ENCODE measurements at places on chromosomes 1 and 21. TPM values are rescaled to one million over a fixed set of nuclear protein-coding genes. Genes with fewer than 3 reads are reported as not detected.
A peak's percentile ranks its signal among the peaks of the same experiment; 100 is the strongest.

- no peak for DNase-seq
Observed at GRCh38 chr1:177732178-177732577, 237.7 kb downstream of the SEC16B start.

DNA sequence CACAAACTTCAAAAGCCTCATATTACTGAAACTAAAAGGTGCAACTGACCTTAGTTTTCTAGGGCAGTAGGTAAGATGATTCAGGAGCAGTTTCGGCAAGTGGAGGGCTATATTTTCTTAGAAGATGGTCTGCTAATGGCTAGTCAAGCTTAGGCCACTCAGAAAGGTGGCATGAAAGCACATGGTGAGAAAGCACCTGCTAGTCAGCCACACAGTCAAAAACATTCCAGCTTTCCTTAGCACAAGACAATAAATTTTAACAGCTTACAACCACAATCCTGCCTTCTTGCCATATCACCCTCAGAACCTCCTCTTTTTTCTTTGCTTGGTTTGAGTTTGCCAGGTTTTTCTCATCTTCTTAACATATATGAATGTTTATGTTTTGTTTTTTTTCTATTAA, 81.1 kb upstream of the SLFNL1 start:
- DNase-seq, result no peak

GRCh38 chr21:27192281-27192949, 225.5 kb upstream of the ADAMTS5 start:
- DNase-seq, result no peak

DNA sequence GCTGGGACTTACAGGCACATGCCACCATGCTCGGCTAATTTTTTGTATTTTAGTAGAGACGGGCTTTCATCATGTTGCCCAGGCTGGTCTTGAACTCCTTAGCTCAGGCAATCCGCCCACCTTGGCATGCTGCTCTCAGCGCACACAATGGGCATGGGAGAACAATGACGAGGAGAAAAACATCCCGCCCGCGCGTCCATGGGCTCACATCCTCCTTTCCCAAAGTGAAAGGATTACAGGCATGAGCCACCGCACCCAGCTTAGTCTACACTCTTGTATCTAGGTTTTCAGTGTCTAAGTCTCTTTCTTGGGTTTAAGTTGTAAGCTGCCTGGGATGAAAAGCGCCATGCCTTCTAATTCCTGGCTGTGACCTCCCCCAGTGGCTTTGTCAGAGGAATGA, 37.9 kb downstream of the CDK18 start:
- no peak for DNase-seq

GRCh38 chr1:39681294-39681693, 9.4 kb upstream of the NT5C1A start:
- no peak for DNase-seq

GRCh38 chr1:112935461-112936111, 20.4 kb downstream of the SLC16A1 start:
- DNase-seq, result no peak

GRCh38 chr1:1169429-1170214, 4.1 kb upstream of the TTLL10 start:
- DNase-seq, result no peak

Gene RGS7
- 6.5 TPM for polyA plus RNA-seq

DNA sequence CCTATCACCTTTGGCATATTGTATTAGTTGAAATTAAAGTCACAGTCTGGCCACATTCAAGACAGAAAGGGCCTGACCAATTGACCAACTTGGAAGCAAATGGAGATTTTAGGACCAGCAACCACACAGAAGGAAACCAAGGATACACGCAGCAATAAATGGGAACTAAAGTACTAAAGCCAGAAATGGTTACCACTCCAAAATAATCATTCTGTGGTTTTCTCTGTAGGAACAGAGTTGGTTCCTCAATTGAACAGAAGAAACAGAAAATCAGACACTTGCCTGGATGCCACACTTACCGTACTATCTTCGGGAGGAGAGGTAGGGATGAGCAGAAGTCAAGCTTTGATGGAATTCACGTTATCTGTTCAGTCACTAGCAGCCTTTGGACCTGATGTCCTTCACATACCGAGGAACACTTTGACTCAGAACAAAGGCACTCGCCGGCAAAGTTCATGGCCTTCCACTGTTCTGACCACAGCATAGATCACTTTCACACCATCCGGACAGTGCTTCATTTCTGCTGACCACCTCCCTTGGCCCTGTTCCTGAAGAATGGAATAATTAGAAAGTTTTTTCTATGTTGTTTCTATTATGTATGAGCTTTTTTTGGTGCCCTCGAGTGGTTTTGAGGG, 96.9 kb downstream of the LPAR3 start:
- no peak for DNase-seq

DNA sequence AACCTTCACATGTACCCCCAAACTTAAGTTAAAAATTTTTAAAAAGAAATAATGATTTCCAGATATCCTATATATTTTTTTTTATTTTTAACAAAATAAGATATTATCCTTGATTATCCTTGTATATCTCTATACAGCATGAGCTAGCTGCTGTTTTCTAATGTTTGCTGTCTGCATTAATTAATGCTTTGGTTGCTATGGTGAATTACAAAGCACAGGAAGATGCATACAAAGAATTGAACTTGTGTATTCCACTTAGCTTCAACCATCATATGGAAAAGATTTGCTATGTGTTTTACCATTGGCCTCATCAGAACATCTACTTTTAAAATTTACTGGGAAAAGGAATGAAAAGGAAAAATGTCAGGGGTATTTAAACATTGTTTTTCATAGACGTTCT, 35.4 kb downstream of the VPS45 start:
- DNase-seq, result no peak

GRCh38 chr1:150281758-150282557, at the start of gene CIART:
Gene CIART, plus strand, starts transcription at chr1:150282554. Its CDS starts 714 bp downstream, at chr1:150283268.
- peak; percentile 94 for DNase-seq

Gene INPP5B
- polyA plus RNA-seq, result 16.3 TPM

Gene ESRRG
- polyA plus RNA-seq, result 57.4 TPM

Gene PDE9A
- 36.7 TPM for polyA plus RNA-seq

DNA sequence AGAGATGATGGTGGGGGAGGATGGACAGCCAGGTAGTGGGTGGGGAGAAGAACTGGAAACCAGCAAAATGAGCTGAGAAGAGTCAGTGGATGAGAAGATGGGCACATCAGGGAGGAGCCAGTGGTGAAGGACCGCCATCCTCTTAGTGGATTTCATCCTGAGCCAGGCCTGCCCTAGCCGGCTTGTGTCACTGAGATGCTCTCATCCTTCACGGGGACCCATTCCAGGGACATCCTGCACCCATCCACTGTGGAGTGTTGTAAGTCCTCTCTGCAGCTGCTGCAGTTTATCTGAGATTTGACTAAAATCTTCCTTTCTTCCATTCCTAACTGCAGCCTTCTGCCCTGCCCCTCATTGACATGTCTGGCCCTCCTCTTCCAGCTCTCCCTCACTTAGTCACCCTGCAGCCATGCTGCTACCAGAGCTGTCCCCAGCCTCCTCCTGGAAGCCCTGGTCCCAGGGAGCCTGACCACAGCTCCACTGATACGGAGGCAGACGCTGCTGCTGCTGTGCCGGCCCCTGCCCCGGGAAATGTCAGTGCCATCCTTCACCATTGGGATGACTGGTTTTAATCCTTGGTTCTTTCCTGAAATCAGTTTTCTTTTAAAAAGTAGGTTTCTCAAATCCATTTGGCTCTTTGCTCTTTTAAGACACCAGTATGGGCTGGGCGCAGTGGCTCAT, 33.2 kb downstream of the STUM start:
- no peak for DNase-seq

Gene MMEL1
- polyA plus RNA-seq, result 2.7 TPM

- no peak for DNase-seq
Observed at GRCh38 chr1:214550857-214551435, 456 bp downstream of the PTPN14 start.

DNA sequence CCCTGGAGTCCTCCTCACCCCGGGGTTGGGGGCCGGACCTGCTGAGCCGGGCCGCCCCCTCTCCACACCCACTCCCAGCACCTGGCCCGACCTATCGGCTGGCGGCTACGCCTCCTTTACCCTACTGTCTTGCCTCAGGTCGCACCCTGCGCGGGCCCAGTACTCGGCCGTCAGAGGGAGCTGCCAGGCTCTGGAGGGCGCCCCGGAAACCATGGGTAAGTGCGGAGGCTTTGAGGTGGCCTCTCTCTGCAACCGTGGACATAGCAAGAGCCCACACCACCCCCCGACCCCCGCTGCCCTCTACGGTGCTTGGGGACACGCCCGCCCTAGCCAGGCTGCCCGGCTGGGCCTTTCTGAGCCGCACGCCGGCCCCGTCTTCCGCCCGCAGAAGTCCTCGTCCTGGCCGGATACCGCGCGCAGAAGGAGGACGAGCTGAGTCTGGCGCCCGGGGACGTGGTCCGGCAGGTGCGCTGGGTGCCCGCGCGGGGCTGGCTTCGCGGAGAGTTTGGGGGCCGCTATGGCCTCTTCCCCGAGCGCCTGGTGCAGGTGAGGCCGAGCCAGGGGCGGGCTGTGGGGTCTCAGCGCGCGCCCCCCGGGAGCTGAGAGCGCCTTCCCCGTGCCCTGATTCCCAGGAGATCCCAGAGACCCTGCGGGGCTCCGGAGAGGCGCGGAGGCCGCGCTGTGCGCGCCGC, at the start of gene SH3D21:
SH3D21 (plus strand) TSS at position 159 of the 692 bp plus-strand sequence; CDS start at position 212, 53 bp downstream.
- DNase-seq, result no peak

DNA sequence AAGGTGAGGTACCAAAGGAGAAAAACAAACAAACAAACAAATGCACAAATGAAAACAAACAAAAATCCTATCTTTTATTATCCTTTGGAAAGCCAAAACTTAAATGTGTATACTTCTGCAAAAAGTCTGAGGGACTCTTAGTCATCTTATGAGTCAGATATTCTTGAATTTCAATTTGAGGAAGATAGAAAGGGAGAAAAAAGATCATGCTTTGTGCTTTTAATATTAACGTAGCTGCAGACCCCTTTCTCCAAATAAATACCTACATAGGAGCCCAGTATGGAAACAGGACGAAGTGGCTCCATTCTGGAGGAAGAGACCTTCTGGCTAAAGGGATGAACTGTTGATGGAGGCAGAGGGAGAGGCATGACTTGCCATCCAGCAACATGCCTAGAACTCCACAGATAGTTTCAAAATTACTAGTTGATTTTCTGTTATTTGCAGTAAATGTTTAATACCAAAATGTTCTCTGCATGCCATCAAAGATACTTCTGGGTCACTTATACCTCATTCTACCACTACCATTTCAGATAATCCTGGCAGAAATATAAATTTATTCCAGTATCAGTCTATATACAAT, 25.4 kb downstream of the NUP210L start:
- DNase-seq, result no peak

- no peak for DNase-seq
Observed at GRCh38 chr1:208347191-208347590, 103.0 kb upstream of the PLXNA2 start.
